Stimulated activated CD4-positive, alpha-beta T cell treated with anti-CD3 and anti-CD28 coated beads, TNF-alpha, amount 100 ng/mL, for 4 hours (primary cell): ENCODE measurements at places on chromosomes 13 and 19.
A peak's percentile ranks its signal among the peaks of the same experiment; 100 is the strongest.

DNA sequence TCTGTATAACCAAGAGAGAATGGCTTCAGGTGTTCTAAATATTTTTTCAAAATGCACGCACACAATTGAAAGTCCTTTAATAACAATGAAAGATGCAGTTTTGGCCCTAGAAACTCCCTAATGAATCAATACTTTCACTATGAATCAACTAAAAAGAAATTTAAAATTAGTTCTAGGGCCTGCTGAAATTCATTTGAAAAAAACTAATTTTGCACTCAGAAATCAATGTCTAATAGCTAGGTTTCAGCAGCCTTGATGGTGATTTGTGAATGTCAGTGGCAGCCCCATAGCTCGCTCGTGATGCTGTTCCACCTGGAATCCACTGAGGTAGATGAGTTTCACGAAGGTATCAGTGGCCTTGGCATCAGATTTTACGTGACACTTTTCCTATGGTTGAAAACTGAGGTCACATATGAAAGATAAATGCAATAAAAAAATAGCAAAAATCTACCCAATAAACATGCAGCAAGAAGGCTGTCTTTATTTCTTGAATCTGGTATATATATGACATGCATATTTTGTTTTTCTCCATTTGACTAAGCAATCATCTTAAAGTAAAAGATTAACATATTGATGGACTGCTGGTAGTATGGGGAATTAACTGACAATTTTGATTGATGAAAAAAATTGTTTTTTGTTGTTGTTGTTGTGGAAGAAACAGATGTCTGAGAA is 141.0 kb downstream of the AKAP11 start:
- no peak for DNase-seq

- DNase-seq: no peak
These were observed 122.8 kb upstream of the SOX1 start for GRCh38 chr13:111944171-111944583.

DNA sequence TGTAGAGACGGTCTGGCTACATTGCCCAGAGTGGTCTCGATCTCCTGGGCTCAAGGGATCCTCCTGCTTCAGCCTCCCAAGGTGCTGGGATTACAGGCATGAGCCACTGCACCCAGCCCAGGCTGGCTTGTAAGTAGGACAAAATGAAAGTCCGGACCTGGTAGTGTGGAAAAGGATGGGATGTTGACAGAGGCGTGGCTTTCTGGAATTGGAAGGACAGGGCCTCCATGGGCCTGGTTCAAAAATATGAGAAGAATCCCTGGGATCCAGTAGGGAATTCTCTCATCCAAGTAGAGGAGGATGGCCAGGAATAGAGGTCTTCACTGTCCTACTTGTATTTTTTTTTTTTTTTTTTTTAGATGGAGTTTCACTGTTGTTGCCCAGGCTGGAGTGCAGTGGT is 64.9 kb downstream of the TRPM4 start:
- no peak for DNase-seq

- no peak for DNase-seq
These were observed 39.3 kb downstream of the RFXAP start for GRCh38 chr13:36858290-36858689.

DNA sequence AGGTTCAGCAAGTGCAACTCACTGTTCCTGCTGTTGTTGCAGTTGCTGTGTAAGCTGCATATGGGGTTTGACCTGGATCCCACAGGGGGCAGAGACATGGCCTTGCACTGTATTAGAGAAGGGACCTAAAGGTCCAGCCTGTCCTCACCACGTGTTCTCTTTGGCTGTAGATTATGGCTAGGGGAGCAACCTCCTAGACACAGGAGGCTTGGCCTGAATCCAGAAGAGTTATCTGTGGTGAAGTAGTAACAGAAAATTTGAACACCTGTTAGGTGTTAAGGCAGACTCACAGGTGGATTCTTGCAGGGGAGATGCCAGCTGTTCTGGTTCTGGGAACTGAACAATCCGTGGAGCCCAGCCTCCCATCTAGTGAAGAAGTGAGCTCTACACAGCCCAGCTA is 3.4 kb upstream of the CYP4F11 start:
- no peak for DNase-seq

DNA sequence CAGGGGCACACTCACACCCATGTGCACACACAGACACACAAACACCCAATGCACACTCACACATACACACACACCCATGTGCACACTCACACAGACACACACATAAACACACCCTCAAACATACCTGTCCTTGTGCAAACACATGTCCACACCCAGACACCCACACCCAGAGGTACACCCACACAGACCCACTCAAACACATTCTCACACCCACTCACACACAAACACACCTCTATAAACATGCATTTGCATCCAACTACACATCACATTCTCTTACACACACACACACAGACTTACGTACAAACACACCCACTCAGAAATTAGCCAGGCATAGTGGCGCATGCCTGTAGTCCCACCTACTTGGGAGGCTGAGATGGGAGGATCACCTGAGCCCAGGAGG is 31.4 kb downstream of the FBN3 start:
- DNase-seq: no peak

- no peak for DNase-seq
These were observed 35.5 kb upstream of the C1QTNF9 start for GRCh38 chr13:24273926-24274325.

DNA sequence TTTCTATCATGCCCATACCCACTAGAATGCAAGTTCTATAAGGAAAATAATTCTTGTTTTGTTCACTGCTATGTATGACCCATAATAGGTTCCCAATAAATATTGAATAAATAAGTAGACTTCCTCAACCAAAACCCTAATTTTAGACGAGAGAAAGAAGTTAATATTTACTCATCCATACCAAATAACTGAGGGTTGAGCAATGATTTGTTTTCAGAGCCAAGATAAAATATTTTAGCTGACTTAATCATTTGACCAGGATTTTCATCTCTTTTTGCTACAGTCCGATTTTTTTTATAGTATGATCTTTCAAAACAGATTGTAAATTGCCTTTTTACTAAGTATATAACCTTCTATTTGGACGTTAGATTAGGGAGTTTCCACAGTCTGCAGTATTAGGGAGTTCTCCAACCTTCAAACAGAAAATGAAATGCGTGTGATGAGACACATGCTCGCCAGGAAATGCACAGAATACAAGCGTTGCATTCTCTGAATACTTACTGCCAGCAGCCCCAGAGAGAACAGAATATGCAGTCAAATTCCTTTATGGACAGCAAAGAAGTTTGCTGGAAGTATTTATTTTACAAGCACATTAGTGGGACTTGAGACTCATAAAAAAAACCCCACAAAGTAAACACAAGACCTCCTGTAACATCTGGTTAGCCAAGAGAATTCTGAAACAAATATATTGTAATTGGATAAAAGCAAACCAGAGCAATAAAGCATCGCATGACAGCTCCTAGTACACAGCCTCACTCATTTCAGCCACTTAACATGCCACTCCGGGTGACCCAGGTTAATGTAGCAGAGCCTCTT is 230.0 kb downstream of the MYO16 start:
- DNase-seq: no peak

- no peak for DNase-seq
These were observed 160.4 kb downstream of the PCDH20 start for GRCh38 chr13:61255040-61255796.

- no peak for DNase-seq
These were observed 45.7 kb upstream of the FLT1 start for GRCh38 chr13:28540612-28541011.

DNA sequence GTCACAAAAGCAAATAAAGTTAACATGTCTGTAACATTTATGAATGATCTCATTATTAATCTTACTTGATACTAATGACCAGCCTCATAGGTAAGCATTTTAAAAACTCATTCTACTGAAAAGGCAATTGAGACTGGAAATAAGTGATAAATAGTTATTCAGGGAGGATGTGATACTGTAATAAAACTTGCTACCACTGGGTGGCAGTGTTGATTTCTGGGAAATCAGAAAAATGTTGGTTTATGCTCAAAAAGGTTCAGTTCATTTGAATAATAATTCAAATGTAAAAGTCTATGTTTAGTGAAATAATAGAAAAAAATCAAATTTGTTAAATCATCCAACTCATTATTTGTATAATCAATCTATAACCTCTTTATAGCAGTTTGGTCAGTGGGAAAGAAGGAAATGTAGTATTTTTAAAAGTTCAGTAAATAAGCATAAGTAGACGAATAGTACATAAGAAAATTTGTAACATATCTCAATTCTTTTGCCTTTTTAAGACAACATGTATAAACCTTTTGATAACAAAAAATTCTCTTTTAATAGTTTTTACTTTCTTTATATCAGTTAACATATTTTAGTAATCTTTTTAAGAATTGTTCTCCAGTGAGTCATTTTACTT is 9.6 kb downstream of the ABHD13 start:
- DNase-seq: peak; percentile 9

DNA sequence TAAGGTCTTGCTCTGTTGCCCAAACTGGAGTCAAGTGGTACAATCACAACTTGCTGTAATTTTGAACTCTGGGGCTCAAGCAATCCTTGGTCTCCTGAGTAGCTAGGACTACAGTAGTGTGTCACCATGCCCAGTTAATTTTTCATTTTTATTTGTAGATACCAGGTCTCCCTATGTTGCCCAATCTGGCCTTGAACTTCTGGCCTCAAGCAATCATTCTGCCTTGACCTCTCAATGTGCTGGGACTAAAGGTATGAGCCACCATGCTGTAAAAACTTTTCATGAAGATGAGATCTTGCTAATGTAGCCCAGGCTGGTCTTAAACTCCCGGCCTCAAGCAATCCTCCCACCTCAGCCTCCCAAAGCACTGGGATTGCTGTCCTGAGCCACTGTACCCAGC is 15.1 kb upstream of the NAA16 start:
- DNase-seq: no peak

- no peak for DNase-seq
These were observed 21.1 kb downstream of the ZNF473 start for GRCh38 chr19:50046649-50047503.

- no peak for DNase-seq
These were observed 411.8 kb downstream of the ZNF536 start for GRCh38 chr19:30783936-30784335.

GRCh38 chr19:35643255-35644205 is 2.0 kb downstream of the ETV2 start:
- DNase-seq: peak; percentile 64

GRCh38 chr19:6270076-6270745 is 9.6 kb downstream of the MLLT1 start:
- no peak for DNase-seq

DNA sequence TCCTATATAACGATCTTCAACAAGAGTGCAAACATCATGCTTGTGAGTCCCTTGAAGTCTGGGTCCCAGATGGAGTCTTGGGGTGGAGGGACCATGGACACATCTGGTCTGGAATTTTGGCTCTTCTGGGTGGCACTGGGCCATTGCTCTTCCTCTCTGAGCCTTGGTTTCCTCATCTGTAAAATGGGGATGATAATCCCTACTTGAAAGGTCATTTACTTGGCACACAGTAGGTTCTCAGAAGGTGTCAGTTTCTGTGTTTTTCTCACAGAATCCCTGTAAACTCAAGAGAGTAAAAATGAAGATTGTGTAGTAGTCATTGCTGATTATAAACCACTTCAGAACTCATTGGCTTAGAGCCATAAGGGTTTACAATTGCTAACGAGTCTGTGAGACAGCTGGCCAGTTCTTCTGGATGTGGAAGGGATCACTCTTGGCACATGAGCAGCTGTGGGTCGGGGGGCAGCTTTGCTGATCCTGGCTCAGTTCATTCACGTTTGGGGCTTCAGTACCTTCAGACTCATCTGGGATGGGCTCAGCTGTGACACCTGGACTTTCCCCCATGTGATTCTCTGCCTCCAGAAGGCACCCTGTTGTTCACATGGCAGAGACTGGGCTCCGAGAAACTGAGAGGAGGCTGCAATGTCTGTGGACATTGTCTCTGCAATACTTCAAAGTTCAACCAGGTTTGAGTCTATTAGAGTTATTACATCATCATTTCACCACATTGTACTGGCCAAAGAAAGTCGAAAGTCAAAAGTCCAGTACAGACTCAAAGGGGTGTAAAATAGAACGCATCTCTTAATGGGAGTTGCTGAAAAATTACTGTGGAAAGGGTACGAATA is 7.8 kb downstream of the CYP4F12 start:
- DNase-seq: no peak

DNA sequence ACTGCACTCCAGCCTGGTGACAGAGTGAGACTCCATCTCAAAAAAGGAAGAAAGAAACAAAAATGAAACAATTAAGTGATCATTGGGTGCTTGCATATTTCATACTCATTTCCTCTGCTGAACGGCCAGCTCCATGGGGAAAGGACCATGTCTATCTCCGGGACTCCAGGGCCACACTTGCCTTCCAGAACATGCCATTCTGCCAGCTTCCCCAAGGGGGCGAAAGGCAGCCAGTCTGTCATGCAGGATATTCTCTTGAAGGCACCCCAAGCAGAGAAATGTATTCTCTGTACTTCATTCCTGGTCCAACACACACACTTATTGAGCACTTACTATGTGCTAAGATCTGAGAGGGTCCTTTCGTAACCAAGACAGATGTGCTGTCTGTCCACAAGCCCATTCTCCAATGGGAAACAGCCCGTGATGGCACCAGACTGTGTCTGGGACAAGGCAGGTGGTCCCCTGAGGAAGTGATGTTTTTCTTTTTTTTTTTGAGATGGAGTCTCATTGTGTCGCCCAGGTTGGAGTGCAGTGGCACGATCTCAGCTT is 10.2 kb upstream of the CARM1 start:
- no peak for DNase-seq

DNA sequence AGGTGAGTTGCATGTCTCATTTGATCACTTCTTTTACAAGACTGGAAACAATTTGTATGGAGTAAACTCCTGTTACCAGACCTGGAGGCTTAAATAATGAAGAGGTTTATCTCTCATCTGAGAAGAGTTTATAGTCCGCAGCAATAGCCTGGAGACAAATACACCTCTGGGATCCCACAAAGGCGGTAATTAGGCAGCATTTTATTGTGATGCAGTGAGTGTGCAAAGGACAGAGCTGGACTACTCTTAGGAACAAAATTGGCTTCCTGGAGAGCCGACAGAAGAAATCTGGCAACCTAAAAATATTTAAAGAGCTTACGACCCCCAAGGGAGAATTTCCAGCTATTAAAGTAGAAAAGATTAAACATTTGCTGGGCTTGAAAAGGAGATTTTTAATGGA is 11.8 kb upstream of the KATNAL1 start:
- no peak for DNase-seq

DNA sequence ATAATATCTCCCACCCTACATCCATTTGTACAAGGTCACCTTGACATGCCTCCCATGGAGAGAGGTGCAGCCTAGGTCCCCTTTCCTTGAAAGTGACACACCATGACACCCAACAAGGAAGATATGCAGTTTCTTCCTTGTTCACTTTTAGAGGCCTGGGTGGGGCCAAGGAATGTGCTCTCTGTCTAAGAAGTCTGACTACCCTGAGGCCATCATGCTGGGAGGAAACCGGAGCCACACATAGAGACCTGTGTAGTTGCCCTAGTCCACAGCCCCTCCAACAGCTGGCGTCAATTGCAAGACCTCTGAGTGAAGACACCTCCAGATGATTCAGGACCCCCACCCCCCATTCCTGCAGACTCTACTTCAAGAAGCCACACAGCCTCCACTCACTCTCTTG is 11.0 kb downstream of the SYDE1 start:
- no peak for DNase-seq
